ENCODE measurements at places on chromosomes 3 and 15. TPM values are rescaled to one million over a fixed set of nuclear protein-coding genes. Genes with fewer than 3 reads are reported as not detected.

GRCh38 chr3:104886220-104886995 lies 480.3 kb upstream of the ALCAM start:
- no peak for DNase-seq

The USP19 gene
- 86.4 TPM for total RNA-seq

- DNase-seq = no peak
Observed at GRCh38 chr15:51702710-51703109, 21.4 kb downstream of the SCG3 start.

- DNase-seq = no peak
Observed at GRCh38 chr3:27076815-27077630, 292.2 kb downstream of the NEK10 start.

DNA sequence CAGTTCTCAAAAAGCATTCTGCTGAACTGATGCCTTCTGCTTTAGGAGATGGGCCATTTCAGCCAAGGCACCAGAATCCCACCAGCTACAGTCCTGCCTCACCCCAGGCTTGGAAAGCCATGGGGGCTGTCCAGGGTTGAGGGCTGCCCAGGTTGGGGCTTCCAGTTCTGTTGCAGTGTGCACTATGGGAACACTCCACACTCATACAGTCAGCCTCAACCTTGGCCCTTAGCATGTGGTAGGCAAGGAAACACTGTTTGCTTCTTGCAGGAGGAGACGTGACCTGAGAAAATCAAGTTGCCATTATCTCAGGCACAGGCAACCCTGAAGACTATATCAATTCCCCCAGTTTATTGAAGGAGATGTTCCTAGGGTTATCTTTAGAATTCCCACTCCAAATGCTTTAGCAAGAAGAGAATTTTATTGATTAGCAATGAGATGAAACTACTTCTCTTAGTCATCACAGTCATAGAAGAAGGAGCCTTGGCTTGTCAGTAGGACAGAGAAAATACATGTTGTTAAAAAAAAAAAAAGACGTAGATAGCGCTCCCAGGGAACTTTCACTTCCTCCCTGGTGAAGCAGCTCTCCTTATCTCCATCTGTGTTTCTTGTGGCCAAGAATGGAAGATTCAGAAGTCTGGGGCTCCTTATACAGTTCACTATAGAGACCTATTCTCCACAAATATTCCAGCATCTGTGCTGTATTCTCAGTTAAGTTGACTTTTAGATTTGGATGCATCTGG lies 38.3 kb upstream of the IL12A start:
- DNase-seq = no peak

GRCh38 chr3:168540726-168541125 lies 445.0 kb upstream of the GOLIM4 start:
- DNase-seq = no peak

DNA sequence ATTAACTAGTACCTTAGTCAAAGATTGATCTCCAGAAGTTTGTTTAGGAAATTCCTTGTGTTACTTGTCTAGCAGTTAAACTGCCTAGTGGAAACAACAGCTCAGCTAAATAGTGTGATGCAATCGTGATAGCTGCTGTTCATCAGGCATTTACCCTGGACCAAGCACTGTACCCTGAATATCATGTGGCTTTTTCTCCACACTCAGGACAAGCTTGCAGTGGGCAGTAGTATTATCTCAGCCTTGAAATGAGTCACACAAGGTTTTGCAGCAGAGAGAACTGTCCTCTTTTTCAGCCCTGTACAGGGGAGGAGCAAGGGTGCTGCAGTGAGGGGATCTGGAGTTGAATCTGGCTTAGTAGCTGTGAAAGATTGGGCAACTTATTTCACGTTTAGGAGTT lies 208.4 kb downstream of the TP63 start:
- DNase-seq = no peak

The ROPN1 gene
- total RNA-seq = not detected

- no peak for DNase-seq
Observed at GRCh38 chr3:116084999-116085791, 360.1 kb downstream of the LSAMP start.

DNA sequence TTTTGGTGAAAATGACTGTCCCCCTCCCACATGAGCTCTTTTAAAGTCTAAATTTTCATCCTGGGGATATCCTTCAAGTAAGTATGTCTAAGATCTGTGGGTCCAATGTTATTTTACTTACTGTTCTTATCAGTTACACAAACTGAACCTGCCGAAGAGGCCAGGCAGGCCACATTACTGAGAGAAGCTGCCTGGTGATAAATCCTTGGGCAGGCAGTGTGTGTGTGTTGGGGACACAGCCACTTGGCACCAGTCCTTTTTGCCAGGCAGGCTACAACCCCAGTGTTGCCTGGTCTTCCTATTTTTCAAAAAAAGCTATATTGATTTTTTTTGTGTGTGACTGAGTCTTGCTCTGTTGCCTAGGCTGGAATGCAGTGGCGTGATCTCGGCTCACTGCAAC lies 50.6 kb upstream of the RASA2 start:
- no peak for DNase-seq

- DNase-seq = no peak
Observed at GRCh38 chr3:179765396-179765795, 112.6 kb downstream of the USP13 start.

The TMC3 gene
- 0.10 TPM for total RNA-seq

The SERINC4 gene
- 0.14 TPM for total RNA-seq

The HYAL3 gene
- 2.9 TPM for total RNA-seq

The MEGF11 gene
- total RNA-seq = 3.3 TPM

DNA sequence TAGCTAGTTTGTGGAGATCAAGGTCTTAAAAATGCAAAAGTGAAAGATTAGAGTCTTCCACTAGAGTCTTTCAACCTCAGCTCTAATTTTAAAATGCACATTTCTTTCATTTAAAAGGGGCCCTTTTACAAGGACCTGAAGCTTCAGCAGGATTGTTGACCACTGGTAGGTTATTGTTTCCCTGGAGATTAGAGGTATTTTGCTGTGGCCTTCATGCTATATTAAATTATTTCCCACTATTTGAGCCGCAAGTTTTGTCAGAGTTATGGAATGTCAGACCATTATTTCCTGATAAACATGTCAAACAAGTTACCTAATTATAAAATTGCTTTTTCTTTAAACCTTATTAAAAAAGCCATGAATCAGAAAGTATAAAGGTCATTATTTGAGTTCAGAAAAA lies 103.1 kb upstream of the CCNL1 start:
- DNase-seq = no peak

DNA sequence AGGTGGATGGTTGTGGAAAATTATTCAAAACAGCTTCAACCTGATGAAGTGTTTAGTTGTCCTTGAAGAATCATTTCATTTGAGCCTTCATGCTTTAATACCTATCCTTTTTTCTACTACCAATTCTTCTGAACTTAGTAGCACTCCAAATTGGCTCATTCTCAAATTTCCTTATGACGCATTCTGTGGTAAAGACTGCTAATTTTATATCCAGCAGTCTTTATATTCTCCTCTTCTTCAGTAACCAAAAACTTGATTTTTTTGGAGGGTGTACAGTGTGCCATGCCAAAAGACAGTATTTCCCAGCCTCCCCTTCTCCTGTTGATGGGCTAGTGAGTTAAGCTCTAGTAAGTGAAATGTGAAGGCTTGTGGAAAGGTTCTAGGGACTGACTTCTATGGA lies 25.2 kb downstream of the CGNL1 start:
- DNase-seq = no peak

DNA sequence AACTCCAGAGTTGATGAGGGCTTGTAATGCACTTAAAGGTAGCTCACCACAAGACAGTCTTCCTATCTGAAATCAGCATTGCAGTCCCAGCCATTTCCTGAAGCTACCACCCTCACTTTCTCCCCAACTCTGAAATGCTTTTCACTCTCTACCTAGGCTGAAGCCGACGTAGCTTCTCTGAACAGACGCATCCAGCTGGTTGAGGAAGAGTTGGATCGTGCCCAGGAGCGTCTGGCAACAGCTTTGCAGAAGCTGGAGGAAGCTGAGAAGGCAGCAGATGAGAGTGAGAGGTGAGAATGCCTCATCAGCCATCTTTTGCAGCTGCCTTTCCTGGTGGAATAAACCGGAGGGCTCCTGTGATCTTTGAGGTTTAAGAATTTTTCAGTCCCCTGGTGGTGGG lies 14.3 kb downstream of the TPM1 start:
- DNase-seq = no peak

The PPCDC gene
- total RNA-seq = 23.6 TPM

DNA sequence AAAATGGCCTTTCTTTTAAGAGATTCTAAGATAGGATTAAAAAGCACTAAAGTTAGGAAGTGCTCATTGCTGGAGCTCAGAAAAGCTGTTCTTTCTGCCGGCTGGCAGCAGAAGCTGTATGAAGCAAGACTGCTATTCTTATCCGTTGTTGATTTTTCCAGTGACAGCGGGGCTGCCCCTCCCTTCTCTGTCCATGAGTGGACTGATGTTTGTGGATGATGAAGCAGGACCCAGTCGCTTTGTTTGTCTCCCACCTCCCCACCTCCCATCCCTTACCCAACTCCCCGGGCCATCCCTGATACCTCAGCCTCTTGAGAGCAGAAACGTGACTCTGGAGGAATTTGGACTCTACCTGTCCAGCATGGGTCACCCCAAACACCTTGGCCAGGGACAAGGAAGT lies 10.3 kb upstream of the MUSTN1 start:
- no peak for DNase-seq

The SNTN gene
- not detected for total RNA-seq

DNA sequence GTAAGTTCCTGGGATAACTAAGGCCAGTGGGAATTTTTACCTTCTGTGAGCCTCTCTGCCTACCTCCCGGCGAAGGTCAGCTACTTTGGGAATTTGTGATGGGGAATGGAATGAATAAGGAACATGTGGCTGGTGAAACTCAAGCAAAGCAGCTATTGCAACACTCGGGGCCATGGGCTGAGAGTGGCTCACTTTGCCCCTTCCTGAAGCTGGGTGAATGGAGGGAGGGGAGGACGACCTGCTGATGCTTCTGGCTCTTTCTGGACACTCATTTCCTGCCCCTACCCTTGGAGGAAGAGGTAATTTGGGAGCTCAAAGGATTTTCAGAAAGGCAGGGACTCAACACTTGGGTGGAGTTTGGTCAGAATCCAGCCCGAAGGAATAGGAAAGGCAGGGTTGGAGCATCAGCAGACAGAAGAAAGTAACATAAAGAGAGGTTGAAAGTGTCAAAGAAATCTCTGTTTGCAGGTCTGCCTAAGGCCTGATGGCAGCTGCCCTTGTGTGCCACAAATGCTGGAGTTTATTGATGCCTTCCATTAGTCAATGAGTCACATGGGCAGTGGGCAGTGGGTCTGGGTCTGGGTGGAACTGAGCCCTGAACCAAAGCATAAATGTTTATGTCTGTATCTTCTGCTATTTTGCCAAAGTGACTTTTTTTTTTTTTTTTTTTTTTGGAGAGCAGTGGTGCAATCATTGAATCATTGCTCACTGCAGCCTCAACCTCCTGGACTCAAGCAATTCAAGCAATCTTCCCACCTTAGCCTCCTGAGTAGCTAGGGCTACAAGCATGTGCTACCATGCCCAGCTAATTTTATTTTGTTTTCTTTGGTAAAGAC lies 12.4 kb downstream of the LAMP3 start:
- DNase-seq = no peak

GRCh38 chr3:17639765-17640164 lies 102.7 kb downstream of the TBC1D5 start:
- DNase-seq = no peak

DNA sequence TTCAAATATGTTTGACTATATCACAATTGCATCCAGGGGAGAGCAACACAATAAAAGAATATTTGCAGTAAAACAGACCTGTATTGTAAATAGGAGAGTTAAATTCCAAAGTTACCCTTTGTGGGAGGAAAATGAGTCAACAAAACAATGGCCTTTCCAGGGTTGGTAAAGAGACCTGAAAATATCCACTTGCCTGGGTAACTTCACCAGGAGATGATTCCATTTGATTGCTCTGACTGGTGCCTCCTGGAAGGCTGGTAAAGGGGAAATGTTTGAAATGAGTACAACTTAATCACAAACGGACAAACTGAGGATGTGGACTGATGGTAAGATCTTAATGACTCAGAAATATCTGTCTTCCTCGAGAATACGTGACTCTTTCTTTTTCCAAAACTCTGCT lies 43.6 kb upstream of the SRGAP3 start:
- DNase-seq = no peak

DNA sequence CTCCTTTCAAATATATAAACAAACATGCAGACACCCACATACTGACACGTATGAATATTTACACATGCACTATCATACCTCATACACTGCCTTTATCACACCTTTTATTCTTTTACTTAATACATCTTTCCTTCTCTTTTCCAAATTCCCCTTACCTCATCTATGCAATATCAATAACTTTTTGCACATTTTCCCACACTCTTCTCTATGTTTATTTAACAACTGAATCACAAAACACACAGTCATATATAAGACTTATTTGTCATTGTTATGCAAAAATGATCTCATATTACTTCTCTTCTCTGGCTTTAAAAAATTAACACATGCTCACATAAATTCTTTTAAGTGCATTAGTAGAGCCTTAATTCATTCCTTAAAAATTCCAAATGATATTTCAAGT lies 461.4 kb downstream of the DIPK2A start:
- no peak for DNase-seq

DNA sequence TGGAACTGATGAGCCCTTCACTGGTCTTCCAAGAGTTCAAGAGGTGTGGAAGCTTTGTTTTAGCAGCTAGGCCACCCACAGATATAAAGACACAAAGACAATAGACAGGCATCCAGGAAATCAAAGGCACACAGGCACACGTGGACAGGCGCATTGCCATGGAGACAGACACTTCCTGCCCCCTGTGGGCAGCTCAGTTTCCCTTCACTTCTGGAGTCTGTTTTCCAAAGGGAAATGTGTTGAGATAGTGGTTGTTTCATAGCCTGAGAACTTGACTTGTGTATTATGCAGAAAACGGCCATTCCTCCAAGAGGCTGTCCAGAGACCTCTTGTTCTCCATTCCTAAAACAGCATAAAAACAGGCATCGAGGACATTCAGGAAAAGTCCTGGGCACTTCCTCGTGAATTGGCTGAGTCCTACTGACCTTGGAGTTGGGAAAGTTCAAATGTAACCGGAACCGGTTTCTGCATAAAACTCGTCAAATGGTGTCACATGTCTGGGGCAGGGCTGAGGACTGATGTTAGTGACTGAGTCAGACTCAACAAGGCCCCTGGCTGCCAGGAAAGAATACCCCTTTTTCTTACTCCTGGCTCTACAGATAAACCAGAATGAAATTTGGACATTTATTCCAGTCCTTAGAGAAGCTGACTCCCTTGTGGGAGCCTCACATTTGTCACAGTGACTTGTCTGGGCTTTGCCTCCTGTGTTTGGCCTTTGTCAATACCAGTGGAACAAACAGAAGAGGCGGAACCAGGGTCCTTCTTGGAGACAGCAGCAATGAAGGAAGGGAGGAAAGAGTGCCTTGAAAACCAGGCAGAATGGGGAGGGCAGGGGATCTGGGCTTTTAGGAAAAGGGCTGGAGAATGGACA lies 1.3 kb downstream of the ALPK3 start:
- no peak for DNase-seq

DNA sequence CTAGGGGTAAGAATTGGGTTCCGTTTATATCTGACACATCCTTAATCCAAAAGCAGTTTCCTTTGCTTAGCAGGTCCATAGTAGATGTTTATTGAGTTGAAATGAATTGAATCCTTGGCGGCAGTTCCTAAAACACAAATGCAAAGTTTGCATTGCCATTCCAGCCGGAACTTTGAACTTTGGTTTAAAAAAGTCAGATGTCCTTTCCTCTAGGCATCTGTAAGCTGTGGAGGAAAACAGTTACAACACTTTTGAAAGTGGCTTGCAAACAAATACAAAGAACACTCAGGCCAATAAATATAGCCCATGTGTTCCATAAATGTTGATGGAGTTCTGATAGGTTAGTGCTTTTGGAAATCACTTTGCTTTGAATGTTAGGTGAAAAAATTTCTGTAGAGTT lies 374.7 kb upstream of the RARB start:
- DNase-seq = no peak

The HAUS2 gene
- total RNA-seq = 17.3 TPM

The DPPA2 gene
- 0.36 TPM for total RNA-seq

Measured in type B pancreatic cell (in vitro differentiated cells).